ENCODE measurements at places on chromosomes 11 and 22. TPM values are rescaled to one million over a fixed set of nuclear protein-coding genes. Genes with fewer than 3 reads are reported as not detected.

The CYB5R2 gene
- 4.3 TPM for total RNA-seq

The NXPE4 gene
- not detected for total RNA-seq

The POLR3H gene
- total RNA-seq = 44.3 TPM

The GSTT2 gene
- total RNA-seq = 0.24 TPM

The KRTAP5-1 gene
- total RNA-seq = not detected

The PGA5 gene
- total RNA-seq = not detected

The USP2 gene
- total RNA-seq = 0.30 TPM

The NPAS4 gene
- total RNA-seq = not detected

The MMP13 gene
- not detected for total RNA-seq

The OR10A2 gene
- total RNA-seq = not detected

The P2RX6 gene
- 0.70 TPM for total RNA-seq

The C11orf97 gene
- total RNA-seq = not detected

The OR6A2 gene
- not detected for total RNA-seq

The CATSPERZ gene
- total RNA-seq = 2.6 TPM

The CALCA gene
- 0.09 TPM for total RNA-seq

The NCAM1 gene
- not detected for total RNA-seq

The SLC35C1 gene
- 32.5 TPM for total RNA-seq

The CD82 gene
- 8.1 TPM for total RNA-seq

The ISX gene
- not detected for total RNA-seq

The SORL1 gene
- total RNA-seq = 1.6 TPM

The UPB1 gene
- not detected for total RNA-seq

Data from A549 treated with RU486 at 1 μM for 4 hours (cell line).